MV-4-11 (cell line): ENCODE measurements at places on chromosomes 16 and 17.

GRCh38 chr17:33895491-33895890, 359.6 kb upstream of the CCL2 start:
- DNase-seq = no peak

DNA sequence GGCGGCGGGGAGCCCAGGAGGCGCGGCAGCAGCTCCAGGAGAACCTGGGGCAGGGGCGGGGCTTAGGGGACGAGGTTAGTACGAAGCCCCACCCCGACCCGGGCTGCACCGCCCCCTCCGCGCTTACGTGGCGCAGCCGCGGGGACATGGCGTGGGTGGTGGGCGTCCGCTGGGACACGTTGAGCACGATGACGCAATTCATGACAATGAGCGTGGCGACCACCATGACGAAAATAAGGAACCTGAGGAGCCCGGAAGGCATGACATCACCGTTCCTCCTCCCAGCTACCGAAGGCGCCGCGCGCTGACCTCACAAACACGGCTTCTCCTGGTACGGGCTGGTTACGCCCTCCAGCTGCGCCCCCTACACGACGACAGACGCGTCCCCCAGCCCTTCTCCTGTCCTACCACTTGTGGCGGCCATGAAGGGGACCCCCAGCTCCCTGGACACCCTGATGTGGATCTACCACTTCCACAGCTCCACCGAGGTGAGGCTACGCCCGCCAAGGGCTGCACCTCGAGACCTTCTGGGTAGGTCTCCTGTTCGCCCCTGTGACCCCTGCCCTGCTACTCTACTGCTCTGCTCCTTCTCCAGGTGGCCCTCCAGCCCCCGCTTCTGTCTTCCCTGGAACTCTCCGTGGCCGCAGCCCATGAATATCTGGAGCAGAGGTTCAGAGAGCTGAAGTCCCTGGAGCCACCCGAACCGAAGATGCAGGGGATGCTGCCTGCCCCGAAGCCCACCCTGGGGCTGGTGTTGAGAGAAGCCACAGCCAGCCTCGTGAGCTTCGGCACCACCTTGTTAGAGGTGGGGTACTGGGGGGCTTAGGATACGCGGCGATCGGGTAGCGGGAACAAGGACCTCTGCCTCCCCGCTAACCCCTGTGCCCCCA, at the start of gene C17orf107:
TSS of gene C17orf107 (plus strand) at position 196 of the 890 bp plus-strand sequence. CDS start at position 423, 227 bp downstream.
- peak; percentile 62 for DNase-seq

GRCh38 chr17:4839221-4839620, 6.1 kb downstream of the MINK1 start:
- no peak for DNase-seq

- peak; percentile 58 for DNase-seq
Observed at GRCh38 chr17:74089869-74090464, 113.5 kb upstream of the RPL38 start.

- DNase-seq = no peak
Observed at GRCh38 chr17:16338391-16338790, 14.9 kb downstream of the CENPV start.

DNA sequence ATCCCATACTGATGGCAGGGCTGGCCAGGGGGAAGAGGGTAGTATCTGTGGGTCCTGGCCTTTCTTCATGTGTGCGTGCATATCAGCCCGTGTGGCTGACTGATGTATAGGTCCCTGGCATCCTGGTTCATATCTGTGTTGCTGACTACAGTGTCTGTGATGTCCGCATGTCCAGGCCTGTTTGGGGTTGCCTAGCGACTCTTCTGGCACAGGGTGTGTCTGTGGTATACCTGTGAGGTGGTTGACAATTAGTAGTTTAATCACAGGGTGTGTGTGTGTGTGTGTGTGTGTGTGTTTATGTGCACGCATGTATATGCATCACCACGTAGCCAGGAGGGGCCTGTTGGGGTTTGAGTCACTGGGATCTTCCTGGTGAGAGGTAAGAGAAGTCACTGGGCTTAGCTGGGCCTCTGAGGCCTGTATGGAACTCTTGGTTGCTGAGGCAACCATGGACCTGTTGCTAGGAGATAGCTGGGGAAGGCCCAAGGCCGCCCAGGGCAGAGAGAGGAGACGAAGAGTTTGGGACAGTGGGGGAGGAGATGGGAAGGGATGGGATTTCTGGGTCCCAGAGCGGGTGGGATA, 603 bp upstream of the TMEM95 start:
- no peak for DNase-seq

DNA sequence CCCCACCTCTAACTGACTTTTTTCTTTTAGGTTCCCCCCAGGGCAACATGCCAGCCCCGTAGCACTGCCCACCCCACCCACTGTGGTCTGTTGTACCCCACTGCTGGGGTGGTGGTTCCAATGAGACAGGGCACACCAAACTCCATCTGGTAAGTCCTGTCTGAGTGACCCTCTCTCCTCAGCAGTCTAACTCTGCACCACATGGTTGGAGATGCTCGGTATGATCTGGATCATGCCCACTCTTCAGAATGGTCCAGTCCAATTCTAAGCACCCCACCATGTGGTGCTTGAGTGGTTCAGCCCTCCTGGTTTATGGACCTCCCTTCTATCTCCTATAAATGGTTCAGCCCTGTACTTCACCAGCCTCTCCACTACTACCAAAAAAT, 5.9 kb downstream of the KDM6B start:
- peak; percentile 26 for DNase-seq

DNA sequence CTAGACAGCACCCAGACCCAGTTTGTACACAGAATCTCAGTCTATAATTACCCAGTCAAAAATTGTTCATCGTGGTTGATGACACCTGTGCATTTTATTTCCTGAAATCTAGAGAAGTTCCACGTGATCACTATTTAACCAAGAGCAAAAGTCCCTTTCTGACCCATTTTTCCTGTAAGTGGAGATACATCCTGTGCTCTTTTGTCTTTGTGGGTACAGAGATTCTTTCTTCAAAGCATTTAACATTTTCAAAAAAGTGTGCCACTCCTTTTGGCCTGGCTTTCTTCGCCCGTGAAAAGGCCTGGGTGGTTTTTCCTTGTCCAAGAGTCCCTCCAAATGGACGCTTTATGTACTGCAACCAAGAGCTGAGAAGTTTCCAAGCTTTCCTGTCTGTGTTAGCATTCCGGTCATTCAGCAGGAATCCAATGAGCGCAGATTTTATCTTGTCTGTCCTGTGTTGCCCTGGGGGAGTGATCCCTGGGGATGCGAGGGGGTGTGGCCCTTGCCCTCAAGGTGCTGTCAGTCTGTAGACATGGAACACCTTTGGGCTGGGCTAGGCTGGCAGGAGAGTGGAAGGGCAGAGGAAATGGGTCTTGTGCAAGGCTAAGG, 161.1 kb upstream of the CACNG5 start:
- no peak for DNase-seq

GRCh38 chr16:19829844-19830692, 54.6 kb downstream of the GPRC5B start:
- no peak for DNase-seq

DNA sequence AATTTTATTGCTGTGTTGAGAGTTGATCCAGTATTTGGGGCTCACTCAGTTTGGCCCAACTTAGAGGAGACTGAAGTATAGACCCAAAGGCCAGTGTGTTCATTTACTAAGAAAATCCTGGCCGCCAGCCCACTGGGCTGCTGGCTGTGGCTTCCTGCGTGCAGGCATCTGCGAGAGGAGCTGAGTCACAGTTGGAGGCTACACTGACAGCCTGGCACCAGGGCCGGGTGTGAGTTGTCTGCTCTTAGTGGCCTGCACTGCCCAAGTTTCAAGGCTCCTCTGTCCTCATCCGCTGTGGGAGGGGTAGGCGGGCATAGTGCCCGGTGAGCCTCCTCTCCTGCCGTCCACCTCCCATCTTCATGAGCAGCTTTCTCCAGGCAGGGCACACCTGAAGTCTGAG, 54.2 kb downstream of the PLD6 start:
- peak; percentile 75 for DNase-seq

GRCh38 chr16:3362931-3363330, 7.2 kb downstream of the OR2C1 start:
- DNase-seq = no peak

DNA sequence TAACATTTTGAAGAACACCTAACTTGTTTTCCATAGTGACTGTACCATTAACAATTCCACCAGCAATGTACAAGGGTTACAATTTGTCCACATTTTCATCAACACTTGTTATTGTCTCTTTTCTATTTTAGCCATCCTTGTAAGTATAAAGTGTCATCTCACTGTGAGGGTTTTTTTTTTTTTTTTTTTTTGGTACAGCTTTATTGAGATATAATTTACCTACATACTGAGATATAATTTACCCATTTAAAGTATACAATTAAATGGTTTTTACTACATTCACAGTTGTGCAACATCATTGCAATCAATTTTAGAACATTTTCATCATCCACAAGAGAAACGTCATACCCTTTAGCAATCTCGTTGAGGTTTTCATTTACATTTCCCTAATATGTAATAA, 17.9 kb upstream of the TMIGD1 start:
- peak; percentile 78 for DNase-seq

GRCh38 chr16:10665166-10665565, 29.6 kb downstream of the TEKT5 start:
- no peak for DNase-seq

DNA sequence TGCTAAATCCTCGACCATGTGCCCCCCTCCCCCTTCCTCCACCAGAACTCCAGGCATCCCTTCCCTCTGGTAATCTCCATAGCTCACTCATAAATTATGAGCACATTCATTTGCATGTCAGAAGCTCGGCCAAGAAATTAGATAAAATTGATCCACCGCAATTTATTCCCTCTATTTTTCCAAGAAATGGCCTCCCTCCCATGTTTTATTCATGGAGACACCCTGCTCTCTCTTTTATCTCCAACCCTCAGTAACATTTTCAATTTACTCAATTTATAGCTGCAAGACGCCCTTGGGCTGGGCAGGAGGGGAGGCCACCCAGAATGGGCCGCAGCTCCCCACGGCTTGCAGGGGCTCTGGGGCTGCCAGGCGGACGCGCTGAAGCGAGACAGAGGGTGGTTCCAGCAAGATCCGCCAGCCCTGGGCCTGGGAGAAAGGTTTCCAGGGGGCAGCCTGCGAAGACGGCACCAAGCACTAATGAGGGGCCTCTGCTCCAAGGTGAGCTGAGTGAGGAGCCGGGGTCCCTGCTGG, 54.7 kb upstream of the ZNF423 start:
- no peak for DNase-seq

DNA sequence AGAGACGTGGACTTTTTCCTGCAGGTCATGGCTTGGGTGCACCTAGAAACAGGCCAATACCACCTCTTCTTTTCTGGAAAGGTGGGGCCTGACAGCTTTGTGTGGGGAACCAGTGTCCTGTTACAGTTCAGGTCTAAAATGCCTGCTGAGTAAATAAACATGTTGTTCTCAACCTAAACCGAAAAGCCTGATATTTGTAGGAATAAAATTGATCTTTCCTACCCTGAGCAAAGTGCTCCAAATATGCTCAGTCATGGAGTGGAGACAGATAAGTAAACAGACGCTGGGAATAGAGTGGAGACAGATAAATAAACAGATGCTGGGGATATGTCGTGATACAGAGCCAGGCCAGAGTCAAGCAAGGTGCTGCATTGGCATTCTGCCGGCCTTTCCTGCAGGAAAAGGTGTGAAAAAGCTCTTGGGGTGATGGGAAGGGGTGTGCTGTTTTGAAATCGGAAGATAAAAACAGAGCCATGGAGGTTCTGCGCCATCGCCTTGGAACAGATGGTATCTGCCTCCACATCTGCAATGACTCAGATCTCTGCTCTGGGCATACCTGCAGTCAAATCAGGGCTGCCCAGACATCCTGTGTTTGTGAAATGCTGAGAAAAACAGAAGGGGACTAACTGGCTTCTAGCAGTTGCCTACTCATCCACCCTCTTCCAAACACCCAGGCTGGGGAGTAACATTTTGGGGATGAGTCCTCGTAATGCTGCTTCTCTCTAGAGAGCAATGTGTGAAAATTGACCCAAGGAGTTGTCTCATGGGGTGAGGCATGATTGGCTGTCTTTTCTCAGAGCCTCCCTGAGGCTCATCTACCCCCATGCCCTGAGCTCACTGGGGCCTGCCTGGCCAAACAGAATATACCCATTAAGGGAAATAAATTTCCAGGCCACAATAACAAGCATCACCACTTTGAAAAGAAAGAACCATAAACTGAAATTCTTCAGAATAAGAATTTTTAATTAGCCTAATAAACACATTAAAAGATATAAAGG, 16.8 kb upstream of the TRPV2 start:
- no peak for DNase-seq

DNA sequence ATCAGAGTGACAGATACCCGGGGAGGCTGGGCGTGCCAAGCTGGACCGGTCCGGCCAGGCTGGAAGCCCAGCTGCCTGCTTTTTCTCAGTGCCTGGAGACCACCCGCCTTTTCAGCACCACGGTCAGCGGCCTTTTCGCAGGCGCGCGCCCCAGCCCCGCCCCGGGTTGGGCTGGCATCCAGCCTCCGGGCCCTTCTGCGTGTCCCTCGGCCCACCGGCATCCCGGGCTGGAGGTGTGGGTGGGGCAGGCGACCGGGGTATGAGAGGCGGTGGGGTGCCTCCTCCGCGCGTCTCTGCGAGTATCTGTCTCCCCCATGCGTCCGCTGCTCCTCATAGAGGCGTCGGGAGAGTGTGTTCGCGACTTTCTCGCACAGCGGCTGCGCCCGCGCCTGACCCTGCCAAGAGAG, 102.5 kb downstream of the MRM1 start:
- no peak for DNase-seq

GRCh38 chr17:81428948-81429774, 33.9 kb downstream of the BAHCC1 start:
- no peak for DNase-seq

DNA sequence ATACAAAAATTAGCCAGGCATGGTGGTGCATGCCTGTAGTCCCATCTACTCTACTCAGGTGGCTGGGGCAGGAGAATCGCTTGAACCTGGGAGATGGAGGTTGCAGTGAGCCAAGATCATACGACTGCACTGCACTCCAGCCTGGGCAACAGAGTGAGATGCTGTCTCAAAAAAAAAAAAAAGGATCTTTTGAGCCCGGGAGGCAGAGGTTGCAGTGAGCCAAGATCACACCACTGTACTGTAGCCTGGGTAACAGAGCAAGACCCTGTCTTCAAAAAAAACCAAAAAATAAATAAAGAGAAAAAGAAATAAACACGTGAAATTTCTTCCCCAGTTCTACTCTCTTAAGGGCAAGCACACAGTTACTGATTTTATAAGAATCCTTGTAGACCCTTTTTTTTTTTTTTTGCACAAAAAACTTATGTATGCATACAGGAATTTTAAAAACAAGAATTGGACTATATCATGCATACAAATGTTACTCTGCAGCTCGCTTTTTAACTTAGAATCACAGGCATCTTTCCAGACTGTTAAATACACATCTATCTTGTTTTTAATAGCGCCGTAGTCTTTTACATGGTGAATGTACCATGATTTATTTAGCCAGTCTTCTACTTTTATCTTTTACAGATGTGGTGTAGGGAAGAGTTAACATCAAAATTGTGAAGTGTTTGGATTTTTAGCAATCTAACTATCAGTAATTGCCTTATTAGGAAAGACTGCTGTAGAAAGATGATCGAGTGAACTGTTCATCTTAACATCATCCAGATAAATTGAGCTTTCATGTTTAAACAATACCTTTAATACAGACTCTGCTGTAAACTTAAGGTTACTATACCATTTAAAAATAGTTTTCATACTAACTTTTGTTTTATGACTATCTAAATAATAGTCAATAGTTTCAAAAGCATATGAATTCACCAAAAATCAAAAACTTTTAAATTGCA, 14.6 kb downstream of the CDH3 start:
- DNase-seq = no peak
